ENCODE measurements at places on chromosomes 7 and 10. TPM values are rescaled to one million over a fixed set of nuclear protein-coding genes. Genes with fewer than 3 reads are reported as not detected.

DNA sequence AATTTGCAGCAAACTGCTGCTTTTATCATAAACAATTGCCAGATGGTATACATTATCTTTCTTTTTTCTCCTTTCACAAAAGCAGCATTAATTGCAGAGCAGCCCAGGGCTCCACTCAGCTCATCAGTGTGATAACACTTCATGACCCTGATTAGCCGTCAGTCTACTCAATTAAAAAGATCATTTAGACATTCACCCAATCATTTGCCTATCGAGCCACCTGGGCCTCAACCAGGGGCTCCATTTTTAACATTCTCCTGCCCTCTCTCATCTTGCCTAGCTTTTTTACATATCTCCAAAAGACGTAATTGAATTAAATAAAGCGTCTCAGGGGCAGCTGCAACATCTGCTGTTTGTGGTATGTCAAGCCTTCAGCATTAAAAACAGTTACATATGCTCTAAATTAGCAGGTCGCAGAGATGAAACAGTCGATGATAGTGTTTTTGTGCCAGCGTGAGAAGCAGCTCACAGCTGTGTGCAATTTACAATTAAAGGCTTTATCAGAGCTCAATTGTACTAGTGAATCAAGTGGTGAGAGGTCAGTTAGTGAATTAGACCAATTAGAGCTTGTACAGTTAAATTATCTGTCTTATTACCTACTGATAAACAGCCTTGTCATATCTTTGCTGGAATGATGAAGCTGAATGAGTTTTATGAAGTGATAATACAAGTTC, 522.5 kb downstream of the ETV1 start:
- H3K4me3 ChIP-seq: no peak overlapping the region
- DNase-seq: no peak
- H3K27ac ChIP-seq: no peak overlapping the region
- no peaks in the 10 kb centered on the region for H3K36me3 ChIP-seq
- H3K4me1 ChIP-seq: no peaks in the 10 kb centered on the region

- H3K27ac ChIP-seq: no peak within 1 kb of the TSS
- peak within 1 kb of the TSS; percentile 67 for H3K4me3 ChIP-seq
- no peaks in the 10 kb centered on the region for H3K36me3 ChIP-seq
- H3K27me3 ChIP-seq: peaks cover 66% of the 10 kb centered on the region
- DNase-seq: no peak
- peaks cover 12% of the 10 kb centered on the region for H3K4me1 ChIP-seq
Observed at GRCh38 chr7:37920305-37920848, at the start of gene EPDR1. Gene EPDR1, plus strand, starts transcription at chr7:37920640. Its CDS starts 300 bp downstream, at chr7:37920940.

- no peaks in the 10 kb centered on the region for H3K27me3 ChIP-seq
- H3K4me1 ChIP-seq: no peaks in the 10 kb centered on the region
- no peak overlapping the region for H3K27ac ChIP-seq
- no peak overlapping the region for H3K4me3 ChIP-seq
- H3K36me3 ChIP-seq: no peaks in the 10 kb centered on the region
Observed at GRCh38 chr7:118573085-118573484, 348.6 kb downstream of the ANKRD7 start.

- no peak overlapping the region for H3K27ac ChIP-seq
- peaks cover 37% of the 10 kb centered on the region for H3K36me3 ChIP-seq
- DNase-seq: no peak
- no peaks in the 10 kb centered on the region for H3K27me3 ChIP-seq
- H3K4me1 ChIP-seq: peaks cover 1% of the 10 kb centered on the region
Observed at GRCh38 chr7:39656415-39656814, 33.0 kb downstream of the RALA start.

GRCh38 chr7:1151156-1151555, 8.8 kb downstream of the ZFAND2A start:
- H3K4me1 ChIP-seq: no peaks in the 10 kb centered on the region
- peaks cover 51% of the 10 kb centered on the region for H3K36me3 ChIP-seq
- H3K4me3 ChIP-seq: no peak overlapping the region
- H3K27me3 ChIP-seq: no peaks in the 10 kb centered on the region

- no peaks in the 10 kb centered on the region for H3K36me3 ChIP-seq
- DNase-seq: no peak
- no peak overlapping the region for H3K27ac ChIP-seq
- H3K27me3 ChIP-seq: peaks cover 9% of the 10 kb centered on the region
- no peaks in the 10 kb centered on the region for H3K4me1 ChIP-seq
Observed at GRCh38 chr10:117518246-117518645, 24.3 kb upstream of the EMX2 start.

DNA sequence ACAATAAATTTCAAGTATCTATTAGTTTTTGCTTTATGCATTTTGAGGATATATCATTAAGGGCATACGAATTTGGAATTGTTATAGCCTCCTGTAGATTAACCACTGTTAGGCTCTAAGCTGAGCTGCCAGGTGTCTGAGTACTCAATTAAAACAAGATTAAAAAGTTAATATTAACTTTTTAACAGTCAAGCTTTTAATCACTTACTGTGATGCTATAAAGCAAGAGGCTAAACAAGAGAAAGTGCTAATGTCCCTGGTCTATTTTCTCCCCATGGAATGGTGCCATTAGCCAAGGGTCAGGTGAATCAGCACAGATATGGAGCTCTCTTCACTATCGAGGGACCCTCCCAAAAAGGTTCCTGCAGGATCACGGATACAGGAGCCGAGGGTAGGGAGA, 9.7 kb downstream of the GSAP start:
- DNase-seq: no peak
- no peaks in the 10 kb centered on the region for H3K4me1 ChIP-seq
- H3K27ac ChIP-seq: no peak overlapping the region
- peaks cover 33% of the 10 kb centered on the region for H3K27me3 ChIP-seq

- H3K4me3 ChIP-seq: no peak overlapping the region
- DNase-seq: no peak
- H3K36me3 ChIP-seq: no peaks in the 10 kb centered on the region
- H3K4me1 ChIP-seq: no peaks in the 10 kb centered on the region
Observed at GRCh38 chr10:59126991-59127390, 49.5 kb upstream of the PHYHIPL start.

DNA sequence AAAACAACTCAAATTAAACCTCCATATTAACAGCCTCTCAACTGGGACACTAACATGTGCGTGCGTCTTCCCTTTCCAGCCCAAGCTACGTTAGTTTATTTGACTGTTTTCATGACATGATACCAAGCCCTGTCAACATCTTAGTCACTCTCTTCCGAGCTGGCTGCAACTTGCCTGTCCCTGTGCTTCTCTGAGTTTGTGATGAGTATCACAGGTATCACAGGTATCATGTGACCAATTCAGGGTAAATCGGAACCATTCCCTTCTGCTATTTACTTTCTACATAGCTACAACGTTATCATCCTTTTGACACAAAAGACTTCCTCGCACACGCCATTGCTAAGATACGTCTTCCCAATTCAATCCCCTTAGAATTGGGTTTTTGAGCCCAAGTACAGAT, 70.2 kb downstream of the CAV1 start:
- peaks cover 11% of the 10 kb centered on the region for H3K4me1 ChIP-seq
- no peak overlapping the region for H3K4me3 ChIP-seq
- peaks cover 54% of the 10 kb centered on the region for H3K27me3 ChIP-seq

DNA sequence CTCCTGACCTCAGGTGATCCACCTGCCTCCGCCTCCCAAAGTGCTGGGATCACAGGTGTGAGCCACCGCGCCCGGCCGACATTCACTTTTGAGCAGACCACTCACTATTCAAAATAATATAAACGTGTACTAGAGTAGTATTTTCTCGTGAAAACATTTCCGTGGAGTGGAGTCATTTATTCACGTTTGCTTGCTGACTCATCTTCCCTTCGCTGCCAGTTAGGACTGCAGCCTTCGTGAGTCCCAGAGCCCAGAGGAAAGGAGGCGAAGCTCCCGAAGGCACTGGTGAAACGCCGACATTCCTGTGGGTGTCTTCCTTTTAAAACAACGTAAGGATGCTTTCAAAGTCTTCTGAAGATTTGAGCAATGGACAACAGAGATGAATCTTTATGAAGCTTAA, 10.9 kb upstream of the INPP5A start:
- H3K27me3 ChIP-seq: peaks cover 13% of the 10 kb centered on the region
- peaks cover 2% of the 10 kb centered on the region for H3K36me3 ChIP-seq
- no peak overlapping the region for H3K4me3 ChIP-seq
- H3K4me1 ChIP-seq: no peaks in the 10 kb centered on the region
- no peak overlapping the region for H3K27ac ChIP-seq

DNA sequence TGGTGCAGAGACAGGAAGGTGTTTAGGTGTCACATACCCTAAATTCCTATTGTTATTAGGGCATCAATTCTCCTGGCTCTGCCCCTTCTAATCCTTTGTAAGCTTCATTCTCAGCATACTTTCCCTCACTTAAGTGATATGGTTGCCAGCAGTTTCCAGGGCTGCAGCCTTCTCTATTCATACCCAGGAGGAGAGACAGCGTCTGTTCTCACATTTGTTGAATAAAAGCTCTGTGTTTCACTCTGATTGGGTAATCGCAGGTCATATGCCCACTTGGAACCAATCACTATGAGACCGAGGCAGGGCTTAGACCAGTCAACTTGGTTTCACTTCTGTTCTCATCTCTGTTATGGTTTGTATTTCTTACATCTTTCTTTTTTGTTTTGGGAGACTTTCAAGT, 109.6 kb upstream of the MTPN start:
- H3K27ac ChIP-seq: no peak overlapping the region
- H3K36me3 ChIP-seq: no peaks in the 10 kb centered on the region
- no peak for DNase-seq
- peaks cover 2% of the 10 kb centered on the region for H3K27me3 ChIP-seq

GRCh38 chr7:6917258-6917657, 91.2 kb upstream of the CCZ1B start:
- no peak for DNase-seq
- no peak overlapping the region for H3K4me3 ChIP-seq
- H3K27ac ChIP-seq: no peak overlapping the region
- H3K27me3 ChIP-seq: no peaks in the 10 kb centered on the region
- no peaks in the 10 kb centered on the region for H3K4me1 ChIP-seq
- H3K36me3 ChIP-seq: no peaks in the 10 kb centered on the region

DNA sequence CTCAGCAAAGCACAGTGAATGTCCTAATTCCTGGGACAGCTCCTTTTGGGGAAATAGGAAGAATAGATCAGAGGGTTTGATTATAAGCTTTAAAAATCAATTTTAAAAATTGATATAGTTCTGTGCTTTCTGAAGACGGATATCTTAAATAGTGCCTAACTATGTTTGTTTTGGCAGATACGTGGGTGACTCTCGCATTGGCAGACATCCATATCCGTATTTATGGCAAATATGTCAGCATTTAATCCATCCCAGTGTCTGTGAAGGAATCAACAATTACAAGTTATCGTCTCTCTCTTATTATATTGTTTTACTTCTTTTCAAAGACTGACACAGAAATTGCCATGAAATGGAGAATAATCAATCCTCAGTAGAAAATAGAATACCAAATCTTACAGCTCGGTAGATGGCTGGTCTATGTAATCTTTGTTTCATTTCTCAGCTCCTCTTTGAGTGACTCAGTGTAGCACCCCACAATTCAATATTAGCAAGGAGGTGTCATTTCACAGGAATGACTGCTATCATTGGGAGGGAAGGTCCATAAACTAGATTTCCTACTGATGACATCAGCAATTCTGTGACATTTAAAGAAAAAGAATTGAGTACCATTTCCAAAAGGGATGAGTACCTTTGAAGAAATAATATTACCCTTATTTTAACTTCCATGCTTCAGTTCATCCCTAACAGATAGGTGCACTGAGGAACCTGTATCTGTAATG, 186.4 kb upstream of the NFE2L3 start:
- H3K4me3 ChIP-seq: no peak overlapping the region
- peaks cover 17% of the 10 kb centered on the region for H3K4me1 ChIP-seq
- H3K36me3 ChIP-seq: no peaks in the 10 kb centered on the region
- H3K27me3 ChIP-seq: peaks cover 32% of the 10 kb centered on the region

DNA sequence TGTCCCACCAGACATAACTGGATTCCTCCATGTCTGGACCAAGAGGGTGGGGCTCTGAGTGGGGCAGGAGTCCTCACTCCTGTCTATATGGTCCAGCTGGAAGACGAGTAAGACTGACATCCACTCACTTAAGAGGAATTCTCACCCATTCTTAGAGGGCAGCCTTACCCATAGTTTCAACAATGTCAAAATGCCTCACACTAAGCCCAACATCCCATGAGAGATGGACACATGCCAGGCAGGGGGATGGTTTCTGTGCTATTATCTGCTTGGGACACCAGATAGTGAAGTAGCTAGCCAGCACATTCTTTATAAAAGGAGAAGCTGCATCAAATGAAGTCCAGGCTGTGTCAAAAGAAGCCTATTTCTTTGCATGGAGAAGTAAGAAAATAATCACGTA, 4.7 kb upstream of the LANCL2 start:
- H3K27me3 ChIP-seq: peaks cover 15% of the 10 kb centered on the region
- peaks cover 7% of the 10 kb centered on the region for H3K4me1 ChIP-seq
- no peak overlapping the region for H3K27ac ChIP-seq
- H3K4me3 ChIP-seq: no peak overlapping the region
- H3K36me3 ChIP-seq: no peaks in the 10 kb centered on the region

Gene LBX1
- not detected for total RNA-seq

Gene SPDYE2B
- total RNA-seq: not detected

Gene CHRM2
- not detected for total RNA-seq

Gene ADO
- 34.1 TPM for total RNA-seq

Gene PDK4
- total RNA-seq: not detected

Gene DENND2A
- not detected for total RNA-seq

Gene H2BK1
- total RNA-seq: not detected
